ENCODE measurements at places on chromosomes 6 and 20. TPM values are rescaled to one million over a fixed set of nuclear protein-coding genes. Genes with fewer than 3 reads are reported as not detected.

NKAIN2 gene
- total RNA-seq = 0.23 TPM

RSPH4A gene
- total RNA-seq = 0.71 TPM

DNA sequence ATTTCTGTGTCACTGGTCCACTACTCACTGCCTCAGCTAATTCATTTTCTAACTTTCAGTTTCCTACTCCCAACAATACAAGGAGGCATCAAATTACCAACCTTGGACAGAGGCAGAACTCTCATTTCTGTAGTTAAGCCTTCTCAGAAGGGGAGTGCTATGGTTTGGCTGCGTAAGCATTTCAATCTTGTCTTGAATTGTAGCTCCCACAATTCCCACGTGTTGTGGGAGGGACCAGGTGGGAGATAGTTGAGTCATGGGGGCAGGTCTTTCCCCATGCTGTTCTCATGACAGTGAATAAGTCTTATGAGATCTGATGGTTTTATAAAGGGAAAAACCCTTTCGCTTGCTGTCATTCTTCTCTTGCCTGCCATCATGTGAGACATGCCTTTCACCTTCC, 22.9 kb downstream of the HLA-DRA start:
- DNase-seq = no peak

DNA sequence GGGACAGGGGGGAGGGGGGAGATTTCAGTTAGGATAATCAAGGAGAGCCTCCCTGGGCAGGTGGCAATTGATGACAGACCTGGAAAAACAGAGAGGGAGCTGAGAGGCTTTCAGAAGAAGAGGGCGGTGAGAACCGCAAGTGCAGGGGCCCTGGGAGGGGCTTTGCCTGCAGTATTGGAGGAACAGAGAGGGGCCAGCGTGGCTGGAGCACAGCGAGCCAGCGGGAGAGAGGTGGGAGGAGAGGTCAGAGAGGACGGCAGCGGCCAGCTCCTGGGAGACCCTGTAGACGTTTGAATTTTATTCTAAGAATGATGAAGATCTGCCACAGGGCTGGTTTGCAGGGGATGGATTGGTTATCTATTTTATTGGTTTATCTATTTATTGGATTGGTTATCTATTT, 34.5 kb upstream of the NOL4L start:
- DNase-seq = no peak

DNA sequence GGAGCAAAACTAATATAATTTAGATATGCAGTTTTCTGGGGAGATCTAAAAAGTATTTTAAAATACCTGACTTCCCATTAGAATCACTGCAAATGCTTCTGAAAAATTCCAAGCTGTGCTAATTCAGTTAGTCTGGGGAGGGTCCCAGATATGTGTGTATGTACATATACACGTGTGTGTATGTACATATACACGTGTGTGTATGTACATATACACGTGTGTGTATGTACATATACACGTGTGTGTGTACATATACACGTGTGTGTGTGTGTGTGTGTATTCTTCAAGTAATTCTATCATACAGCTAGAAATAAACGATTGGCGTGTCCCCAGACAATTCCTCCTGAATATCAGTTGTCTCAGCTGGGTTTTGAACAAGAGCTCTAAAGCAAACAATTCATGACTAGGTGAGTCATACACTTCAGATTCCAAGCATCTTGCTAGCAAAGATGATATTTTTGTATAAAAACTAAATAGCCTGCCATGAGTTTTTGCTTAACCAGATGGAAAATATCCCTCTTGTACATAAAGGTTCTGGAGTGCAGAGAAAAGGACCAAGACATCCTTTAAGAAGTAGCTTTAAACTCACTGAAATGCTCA, 58.2 kb downstream of the SPACA1 start:
- DNase-seq = no peak

DNA sequence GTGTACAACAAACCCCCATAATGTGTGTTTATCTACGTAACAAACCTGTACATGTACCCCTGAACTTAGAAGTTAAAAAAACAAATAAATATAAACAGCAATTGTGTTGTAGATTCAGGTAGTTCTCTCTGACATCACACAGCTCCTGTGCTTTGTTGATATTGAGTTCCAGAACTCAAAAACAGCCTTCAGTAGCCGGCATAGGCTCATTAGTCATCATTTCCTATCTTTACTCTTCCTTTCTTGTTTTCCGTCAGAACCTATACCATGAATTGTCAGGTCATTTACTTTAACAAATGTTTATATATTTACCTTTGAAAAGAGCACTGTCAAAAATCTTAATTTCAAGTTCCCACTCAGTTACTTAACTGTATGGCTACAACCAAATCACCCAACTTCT, 88.8 kb downstream of the ADTRP start:
- DNase-seq = no peak
